Activated CD8-positive, alpha-beta memory T cell treated with anti-CD3 and anti-CD28 coated beads, Interleukin-2, amount 50 U/mL, for 48 hours (primary cell): ENCODE measurements at places on chromosomes 2 and 18.

GRCh38 chr2:156700681-156701080 is 264.5 kb downstream of the GPD2 start:
- no peak for DNase-seq

GRCh38 chr2:62435720-62436119 is 70.3 kb downstream of the TMEM17 start:
- no peak for DNase-seq

DNA sequence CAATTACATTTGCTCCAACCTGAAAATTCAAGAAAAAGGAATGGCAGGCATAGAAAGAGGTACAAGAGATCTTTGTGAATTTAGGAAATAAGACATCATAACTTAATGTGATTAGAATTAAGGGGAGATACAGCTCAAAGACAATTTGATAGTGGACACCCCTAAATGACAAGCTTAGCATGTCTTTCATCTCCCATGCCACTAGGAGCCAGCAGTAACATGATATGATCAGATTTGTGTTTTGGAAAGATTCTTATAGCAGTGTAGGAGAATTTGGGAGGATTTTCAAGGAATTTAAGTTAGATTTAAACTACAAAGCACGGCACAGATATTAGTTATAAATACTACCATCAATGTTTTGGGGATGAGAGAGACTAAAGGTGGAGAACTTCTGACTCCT is 340.8 kb downstream of the RDH14 start:
- no peak for DNase-seq

DNA sequence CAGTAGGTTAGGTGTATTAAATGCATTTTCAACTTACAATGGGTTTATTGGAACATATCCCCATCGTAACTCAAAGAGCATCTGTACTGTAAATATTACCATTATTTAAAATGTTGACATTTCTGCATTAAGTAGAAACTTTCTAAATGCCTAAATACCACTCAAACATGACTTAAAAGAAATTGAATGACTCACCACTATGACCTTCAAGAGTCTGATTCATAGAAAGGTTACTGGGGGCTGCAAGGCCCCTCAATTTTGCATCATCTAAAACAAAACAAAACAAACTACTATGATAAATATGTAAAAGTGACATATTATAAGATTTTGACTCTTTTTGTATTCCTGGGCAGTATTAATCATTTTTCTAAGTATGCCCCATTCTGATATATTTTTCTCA is 7.6 kb downstream of the WDR35 start:
- DNase-seq: no peak

- no peak for DNase-seq
These were observed 453.4 kb downstream of the KCNJ3 start for GRCh38 chr2:155151945-155152344.
